ENCODE measurements at places on chromosomes 1 and 21. TPM values are rescaled to one million over a fixed set of nuclear protein-coding genes. Genes with fewer than 3 reads are reported as not detected.

Gene ACAP3
- total RNA-seq: 50.1 TPM

Gene VHLL
- total RNA-seq: not detected

Gene LRRC38
- total RNA-seq: not detected

Gene MCL1
- 217 TPM for total RNA-seq

Gene CYB5RL
- total RNA-seq: 12.2 TPM

Gene ADGRL2
- not detected for total RNA-seq

Gene HSD3B2
- not detected for total RNA-seq

Gene SELE
- total RNA-seq: not detected

Gene SPRR2A
- total RNA-seq: not detected

Gene KCNJ9
- not detected for total RNA-seq

Gene SDF4
- total RNA-seq: 164 TPM

Gene POMGNT1
- total RNA-seq: 67.0 TPM

Gene DCST1
- total RNA-seq: not detected

Gene NR5A2
- not detected for total RNA-seq

Gene NBPF6
- 0.23 TPM for total RNA-seq
